ENCODE measurements at places on chromosomes 11 and 22. TPM values are rescaled to one million over a fixed set of nuclear protein-coding genes. Genes with fewer than 3 reads are reported as not detected.

The SMTNL1 gene
- 148 TPM for polyA plus RNA-seq

The CYB5R2 gene
- polyA plus RNA-seq = 10.6 TPM

The TSSK2 gene
- polyA plus RNA-seq = 0.56 TPM

The C22orf42 gene
- not detected for polyA plus RNA-seq

The COX8A gene
- 261 TPM for polyA plus RNA-seq

The ADORA2A gene
- 11.2 TPM for polyA plus RNA-seq

The ARHGAP8 gene
- polyA plus RNA-seq = 0.99 TPM

The SGSM1 gene
- polyA plus RNA-seq = 0.19 TPM

The UCP3 gene
- 4.7 TPM for polyA plus RNA-seq

The TYMP gene
- 6.7 TPM for polyA plus RNA-seq

The MRPL49 gene
- 23.5 TPM for polyA plus RNA-seq

The JHY gene
- polyA plus RNA-seq = 1.4 TPM

The IGF2 gene
- polyA plus RNA-seq = 5,095 TPM

DNA sequence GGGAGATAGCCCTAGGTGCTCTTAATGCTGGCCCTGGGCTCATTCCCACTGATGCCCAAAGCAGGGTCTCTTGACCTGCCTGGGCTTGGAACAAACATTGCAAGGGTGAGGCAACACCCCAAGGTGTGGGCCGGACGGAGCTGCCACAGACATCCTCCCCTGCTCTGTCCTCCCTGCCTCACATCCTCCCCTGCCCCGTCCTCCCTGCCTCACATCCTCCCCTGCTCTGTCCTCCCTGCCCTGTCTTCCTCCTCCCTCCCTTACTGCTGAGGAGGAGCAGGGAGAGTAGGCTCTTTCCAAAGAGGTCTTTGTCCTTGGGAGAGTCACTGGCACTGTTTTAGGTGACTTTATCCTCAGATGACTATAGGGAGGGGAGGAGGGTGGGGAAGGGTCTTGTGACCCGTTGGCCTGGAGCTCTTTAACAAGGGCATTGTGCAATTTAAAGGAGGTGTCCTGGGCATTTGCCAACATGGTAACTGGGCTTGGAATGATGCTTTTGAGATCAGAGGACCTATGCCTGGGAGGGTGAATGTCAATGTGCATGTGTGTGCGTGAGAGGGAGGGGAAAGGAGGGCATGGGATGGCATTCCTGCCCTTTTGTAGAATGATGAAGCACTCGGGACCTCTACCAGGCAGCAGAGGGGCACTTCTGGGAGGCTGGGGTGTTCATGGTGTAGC lies 700 bp downstream of the FAM180B start:
- no peak for DNase-seq

DNA sequence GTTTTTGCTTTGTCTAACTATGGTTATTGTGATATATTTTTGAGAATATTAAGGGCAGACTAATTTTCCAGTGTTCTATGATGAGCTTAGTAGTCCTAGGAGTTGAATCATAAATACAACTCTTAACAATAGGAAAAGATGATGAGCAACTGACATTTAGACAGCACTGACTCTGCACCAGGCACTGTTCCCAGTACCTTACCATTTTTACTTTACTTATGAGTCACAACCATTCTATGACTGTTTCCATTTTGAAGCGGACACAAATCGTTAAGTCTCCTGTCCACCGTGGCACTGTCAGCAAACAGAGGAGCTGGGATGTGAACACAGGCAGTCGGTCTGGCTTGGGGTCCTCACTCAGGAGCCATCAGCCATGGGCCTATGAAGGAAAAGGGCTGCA lies 3.4 kb upstream of the SCGB2A2 start:
- no peak for DNase-seq

DNA sequence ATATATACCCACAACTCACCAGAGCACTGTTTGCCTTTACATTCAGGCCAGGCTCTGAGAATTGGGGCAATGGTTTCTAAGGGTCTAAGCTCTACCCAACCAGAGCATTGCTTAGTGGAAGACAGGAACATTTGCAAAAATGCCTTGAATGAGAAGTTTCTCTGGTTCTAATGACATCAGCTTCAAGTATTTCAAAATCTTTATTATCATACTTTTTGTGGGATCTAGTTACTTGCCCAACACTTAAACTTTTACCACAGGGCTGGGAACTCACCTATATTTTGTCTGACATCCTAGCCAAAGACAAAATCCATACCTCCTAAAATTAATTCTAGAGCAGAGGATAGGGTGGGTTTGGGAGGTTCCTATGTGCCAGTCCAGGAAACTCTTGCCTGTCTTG lies 51.5 kb downstream of the INSC start:
- DNase-seq = no peak

DNA sequence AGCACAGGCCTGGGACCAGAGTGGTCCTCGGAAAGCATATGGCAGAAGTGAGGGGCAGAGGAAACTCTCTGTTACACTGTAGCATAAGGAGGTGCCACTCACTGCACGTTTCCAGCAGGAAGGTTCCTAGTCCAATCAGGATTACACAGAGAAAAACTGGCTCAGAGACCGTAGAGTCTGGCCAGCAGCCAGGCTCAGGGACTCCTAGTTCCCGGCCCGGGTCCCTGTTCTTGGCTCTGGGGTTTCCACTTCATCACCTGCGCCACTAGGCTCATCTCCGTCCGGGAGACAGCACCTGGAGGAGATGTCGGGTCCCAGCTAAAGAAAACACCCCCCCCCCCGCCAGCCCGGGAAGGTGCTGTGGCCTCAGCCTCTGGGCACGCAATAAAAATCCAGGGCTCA lies 1.1 kb downstream of the TTLL12 start:
- DNase-seq = peak; percentile 35

- DNase-seq = no peak
These were observed 20.0 kb downstream of the APLNR start for GRCh38 chr11:57217053-57217452.

- no peak for DNase-seq
These were observed 34.7 kb upstream of the CLNS1A start for GRCh38 chr11:77672264-77672663.

GRCh38 chr22:40220316-40221054 lies 42.8 kb downstream of the TNRC6B start:
- DNase-seq = no peak

DNA sequence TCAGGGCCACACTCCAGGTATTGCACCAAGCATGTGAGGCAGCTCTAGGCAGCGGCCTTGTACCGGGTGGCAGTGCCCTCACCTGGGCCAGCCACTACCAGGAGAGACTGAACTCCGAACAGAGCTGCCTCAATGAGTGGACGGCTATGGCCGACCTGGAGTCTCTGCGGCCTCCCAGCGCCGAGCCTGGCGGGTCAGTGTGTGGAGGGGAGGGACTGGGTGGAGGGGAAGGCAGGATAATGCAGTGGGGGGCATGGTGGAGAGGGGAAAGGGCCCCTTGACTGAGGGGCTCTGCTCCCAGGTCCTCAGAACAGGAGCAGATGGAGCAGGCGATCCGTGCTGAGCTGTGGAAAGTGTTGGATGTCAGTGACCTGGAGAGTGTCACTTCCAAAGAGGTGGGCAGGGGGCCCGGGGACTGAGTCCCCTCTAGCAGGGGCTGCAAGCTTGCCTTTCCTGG lies 4.2 kb downstream of the SSH3 start:
- DNase-seq = no peak

DNA sequence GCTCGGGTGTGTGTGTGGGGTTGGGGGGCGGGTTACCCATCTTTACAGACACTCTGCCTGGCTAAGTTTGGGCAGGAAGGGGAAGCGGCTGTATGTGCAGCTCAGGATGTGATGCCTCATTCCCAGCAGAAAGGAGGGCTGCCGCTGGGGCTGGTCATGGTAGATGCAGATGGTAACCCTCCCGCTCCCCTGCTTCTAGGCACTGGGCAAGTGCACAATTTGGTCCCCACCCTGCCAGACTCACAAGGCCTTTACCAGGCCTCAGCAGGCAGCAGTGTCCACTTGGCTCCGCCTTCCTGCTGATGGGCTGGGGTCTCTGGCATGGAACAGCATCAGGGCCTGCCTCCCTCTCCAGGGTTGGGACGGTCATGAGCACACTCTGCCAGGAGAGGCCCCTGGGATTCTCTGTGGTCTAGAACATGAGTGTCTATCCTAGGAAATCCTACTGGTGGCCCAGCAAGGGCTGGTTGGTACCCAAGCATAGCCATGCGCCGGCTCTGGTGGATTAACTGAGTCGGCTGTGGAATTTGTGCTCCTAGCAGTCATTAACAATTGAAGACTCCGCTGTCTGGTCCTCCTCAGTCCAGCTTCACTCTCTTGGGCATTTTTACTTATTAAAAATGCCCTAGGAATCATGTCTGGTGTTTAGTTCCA lies 4.2 kb downstream of the LMO1 start:
- no peak for DNase-seq

- no peak for DNase-seq
These were observed 15.2 kb downstream of the NRIP3 start for GRCh38 chr11:8988329-8989234.

- peak; percentile 47 for DNase-seq
These were observed 7.7 kb downstream of the SLC37A2 start for GRCh38 chr11:125070699-125071254.

DNA sequence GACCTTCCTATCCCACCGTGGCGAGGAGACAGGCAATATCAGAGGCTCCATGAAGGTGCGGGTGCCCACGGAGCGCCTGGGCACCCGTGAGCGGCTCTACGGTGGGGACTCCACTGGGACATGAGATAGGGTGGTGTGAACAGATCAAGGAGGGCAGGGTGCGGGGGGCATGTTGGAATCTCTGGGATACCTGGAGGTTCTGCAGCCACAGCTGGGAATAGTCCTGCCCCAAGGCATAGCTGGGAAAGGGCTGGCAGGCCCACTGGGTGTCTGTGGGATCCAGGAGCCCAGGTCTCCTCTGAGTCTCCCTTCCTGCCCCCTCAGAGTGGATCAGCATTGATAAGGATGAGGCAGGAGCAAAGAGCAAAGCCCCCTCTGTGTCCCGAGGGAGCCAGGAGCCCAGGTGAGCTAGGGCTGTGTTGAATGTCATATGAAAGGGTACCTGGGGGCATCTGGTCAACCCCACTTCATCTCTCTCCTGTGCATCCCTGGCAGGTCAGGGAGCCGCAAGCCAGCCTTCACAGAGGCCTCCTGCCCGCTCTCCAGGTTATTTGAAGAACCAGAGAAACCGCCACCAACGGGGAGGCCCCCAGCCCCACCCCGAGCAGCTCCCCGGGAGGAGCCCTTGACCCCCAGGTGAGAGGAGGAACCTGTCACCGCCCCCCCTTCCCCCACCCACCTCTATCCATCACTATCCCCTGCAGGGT lies 8.5 kb downstream of the PHOX2A start:
- DNase-seq = no peak

DNA sequence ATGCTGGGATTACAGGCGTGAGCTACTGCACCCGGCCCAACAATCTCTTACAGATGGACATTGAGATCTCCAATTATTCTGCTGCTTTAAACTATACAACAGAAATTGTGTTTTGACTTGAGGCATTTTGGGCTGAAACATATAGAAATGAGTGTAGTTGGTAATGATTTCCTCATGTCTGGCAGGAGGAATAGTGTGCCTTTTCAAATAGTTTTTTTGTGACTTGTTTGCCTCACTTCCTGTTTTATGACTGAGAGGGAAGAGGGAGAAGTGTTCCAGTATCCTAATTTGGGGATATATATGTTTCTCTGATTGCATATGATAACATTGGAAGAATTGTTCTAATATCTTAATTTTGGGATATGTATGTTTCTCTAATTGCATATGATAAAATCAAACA lies 40.2 kb downstream of the EP300 start:
- DNase-seq = peak; percentile 18

- peak; percentile 62 for DNase-seq
These were observed 368.3 kb downstream of the SHANK2 start for GRCh38 chr11:70883973-70884623.

- DNase-seq = no peak
These were observed 47.0 kb downstream of the CDPF1 start for GRCh38 chr22:46202897-46203600.

DNA sequence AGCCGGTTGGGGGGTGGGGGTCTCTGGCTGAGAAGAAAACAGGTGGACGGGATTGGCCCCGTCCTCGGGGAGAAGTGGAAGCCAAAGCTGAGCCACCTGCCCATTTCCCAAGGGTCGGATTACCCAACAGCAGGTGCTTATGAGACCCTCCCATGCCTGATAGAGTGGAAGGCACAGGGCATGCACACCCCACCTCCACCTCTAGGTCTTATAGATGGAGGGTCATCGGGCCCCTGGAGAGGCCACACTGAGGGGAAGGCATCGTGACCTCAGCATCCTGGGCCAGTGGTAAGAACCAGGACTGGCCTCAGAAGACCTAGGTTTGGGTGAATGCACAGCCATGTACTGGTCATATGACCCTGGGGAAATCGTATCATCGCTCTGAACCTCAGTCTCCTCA lies 85.9 kb downstream of the BUD13 start:
- DNase-seq = no peak

GRCh38 chr11:130145975-130146776 lies 13.4 kb upstream of the ST14 start:
- DNase-seq = no peak

- peak; percentile 32 for DNase-seq
These were observed 32.2 kb downstream of the TRMU start for GRCh38 chr22:46367707-46368191.

DNA sequence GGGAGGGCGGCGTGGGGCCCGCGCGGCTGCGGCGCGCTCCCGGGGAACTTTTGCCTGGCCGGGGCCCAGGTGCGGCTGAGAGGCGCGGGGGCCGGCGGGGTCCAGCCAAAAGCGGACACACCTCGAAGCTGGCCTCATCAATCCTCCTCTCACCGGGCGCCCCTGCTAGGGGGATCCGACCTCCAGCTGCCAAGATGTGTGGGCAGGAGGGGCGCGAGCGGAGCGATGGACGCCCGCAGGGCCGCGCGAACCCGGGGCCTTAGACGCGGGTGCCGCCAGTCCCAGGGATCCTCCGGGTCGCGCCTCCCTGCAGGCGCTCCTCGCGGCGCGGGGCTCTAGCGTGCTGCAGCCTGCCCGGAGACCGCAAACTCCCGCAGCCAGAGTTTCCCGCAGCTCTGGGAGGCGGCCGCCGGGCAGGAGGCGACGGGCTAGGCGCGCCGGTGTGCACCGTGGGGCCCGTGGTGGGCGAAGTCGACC lies 785 bp downstream of the IGSF9B start:
- no peak for DNase-seq

- no peak for DNase-seq
These were observed 26.2 kb downstream of the IGHMBP2 start for GRCh38 chr11:68929706-68930570.

DNA sequence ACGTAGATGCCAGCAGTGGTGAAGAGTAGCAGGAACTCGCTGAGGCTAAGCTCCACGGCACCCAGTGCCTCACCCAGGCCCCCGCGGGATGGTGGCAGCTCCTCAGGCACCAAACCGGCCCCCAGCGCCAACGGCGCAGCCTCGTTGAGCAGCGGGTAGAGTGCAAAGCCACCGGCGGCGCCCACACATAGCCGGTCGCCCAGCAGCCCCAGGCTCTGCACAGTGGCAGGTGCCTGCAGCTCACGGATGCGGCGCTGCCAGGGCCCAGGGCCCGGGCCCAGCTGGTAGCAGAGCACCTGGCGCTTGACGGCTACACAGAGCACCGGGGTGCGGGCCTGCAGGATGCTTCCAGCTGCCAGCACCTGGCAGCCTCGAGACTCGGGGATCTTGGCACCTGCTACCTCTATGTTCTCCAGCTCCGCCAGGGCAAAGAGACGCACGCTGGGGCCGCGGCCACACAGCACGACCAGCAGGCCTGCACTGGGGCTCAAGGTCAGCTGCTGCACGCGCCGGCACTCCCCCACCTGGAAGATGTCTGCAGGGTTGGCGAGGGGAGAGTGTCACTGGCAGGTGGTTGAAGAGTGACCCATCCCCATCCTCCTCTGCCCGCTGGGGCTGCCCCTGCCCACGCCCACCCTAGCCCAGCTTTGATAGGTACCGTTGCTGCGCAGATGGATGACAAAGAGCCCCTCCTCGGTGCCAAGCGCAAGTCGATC lies 14.8 kb downstream of the CDC42BPG start:
- no peak for DNase-seq

GRCh38 chr11:121293288-121293594 lies 670 bp downstream of the SC5D start:
- no peak for DNase-seq
